ENCODE measurements at places on chromosomes 1 and 21. TPM values are rescaled to one million over a fixed set of nuclear protein-coding genes. Genes with fewer than 3 reads are reported as not detected.

Gene SUMO3
- 46.3 TPM for total RNA-seq

Gene EPHA10
- total RNA-seq, result 10.1 TPM

Gene ACBD3
- total RNA-seq, result 47.4 TPM

Gene NBL1
- 29.2 TPM for total RNA-seq

Gene SERPINC1
- 0.94 TPM for total RNA-seq

Gene SDC3
- total RNA-seq, result 66.1 TPM

Gene DENND2C
- 1.6 TPM for total RNA-seq

Gene DYNLT5
- total RNA-seq, result 3.6 TPM

Gene AIM2
- total RNA-seq, result 23.4 TPM

Gene BRDT
- not detected for total RNA-seq

Gene LIN28A
- not detected for total RNA-seq

Gene GNG4
- 31.5 TPM for total RNA-seq

Gene NOS1AP
- 4.1 TPM for total RNA-seq

Gene RGS13
- total RNA-seq, result not detected

Gene DUSP10
- 5.3 TPM for total RNA-seq

Gene AK2
- 46.9 TPM for total RNA-seq

Gene ATP1A4
- 0.31 TPM for total RNA-seq

Gene KMO
- total RNA-seq, result 0.47 TPM

Gene ACTA1
- 1.7 TPM for total RNA-seq

Gene CSTB
- 7.5 TPM for total RNA-seq

Gene NPPB
- 0.47 TPM for total RNA-seq
